ENCODE measurements at places on chromosomes 6 and 20.
A peak's percentile ranks its signal among the peaks of the same experiment; 100 is the strongest.

DNA sequence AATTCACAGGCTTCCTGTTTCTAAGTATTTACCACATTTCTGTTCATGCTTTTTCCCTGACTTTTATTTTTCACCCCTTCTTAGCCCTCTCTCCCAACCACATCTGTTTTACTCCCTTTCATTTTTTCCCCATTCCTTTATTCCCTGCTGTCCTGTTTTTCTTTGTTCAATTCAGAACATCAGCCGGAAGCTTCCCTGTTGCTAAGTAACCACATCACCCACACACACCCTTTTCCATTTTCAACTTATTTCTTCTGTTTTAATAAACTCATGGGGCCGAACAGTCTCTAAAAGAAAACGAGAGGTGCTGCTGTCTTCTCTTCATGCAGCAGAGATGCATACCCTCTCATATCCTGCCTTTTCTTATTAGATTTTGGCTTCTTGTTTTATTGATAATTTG, 53.5 kb upstream of the CEP85L start:
- H3K27me3 ChIP-seq: no peaks in the 10 kb centered on the region
- no peak for DNase-seq
- H3K4me3 ChIP-seq: no peak overlapping the region
- H3K36me3 ChIP-seq: no peaks in the 10 kb centered on the region
- peaks cover 28% of the 10 kb centered on the region for H3K4me1 ChIP-seq

DNA sequence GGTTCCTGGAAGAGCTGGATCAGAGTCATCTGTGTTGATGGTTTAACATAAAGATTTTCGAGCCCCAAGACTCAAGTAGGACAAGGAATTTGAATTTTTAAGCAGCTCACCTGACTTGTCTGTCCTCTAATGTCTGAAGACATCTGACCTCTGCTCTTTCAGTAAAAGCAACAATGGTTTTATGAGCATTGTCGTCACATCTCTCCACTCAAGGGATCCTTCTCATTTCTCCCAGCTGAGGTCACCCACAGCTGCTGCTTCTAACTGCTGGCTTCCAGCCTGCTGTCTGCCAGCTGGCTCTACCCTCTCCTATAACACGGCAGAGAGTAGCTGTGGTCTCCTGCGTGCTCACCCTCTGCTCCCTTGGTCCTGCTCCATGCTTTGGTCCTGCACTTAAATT, 24.7 kb upstream of the HDAC2 start:
- H3K36me3 ChIP-seq: no peaks in the 10 kb centered on the region
- peak overlapping the region; percentile 51 for H3K27ac ChIP-seq

DNA sequence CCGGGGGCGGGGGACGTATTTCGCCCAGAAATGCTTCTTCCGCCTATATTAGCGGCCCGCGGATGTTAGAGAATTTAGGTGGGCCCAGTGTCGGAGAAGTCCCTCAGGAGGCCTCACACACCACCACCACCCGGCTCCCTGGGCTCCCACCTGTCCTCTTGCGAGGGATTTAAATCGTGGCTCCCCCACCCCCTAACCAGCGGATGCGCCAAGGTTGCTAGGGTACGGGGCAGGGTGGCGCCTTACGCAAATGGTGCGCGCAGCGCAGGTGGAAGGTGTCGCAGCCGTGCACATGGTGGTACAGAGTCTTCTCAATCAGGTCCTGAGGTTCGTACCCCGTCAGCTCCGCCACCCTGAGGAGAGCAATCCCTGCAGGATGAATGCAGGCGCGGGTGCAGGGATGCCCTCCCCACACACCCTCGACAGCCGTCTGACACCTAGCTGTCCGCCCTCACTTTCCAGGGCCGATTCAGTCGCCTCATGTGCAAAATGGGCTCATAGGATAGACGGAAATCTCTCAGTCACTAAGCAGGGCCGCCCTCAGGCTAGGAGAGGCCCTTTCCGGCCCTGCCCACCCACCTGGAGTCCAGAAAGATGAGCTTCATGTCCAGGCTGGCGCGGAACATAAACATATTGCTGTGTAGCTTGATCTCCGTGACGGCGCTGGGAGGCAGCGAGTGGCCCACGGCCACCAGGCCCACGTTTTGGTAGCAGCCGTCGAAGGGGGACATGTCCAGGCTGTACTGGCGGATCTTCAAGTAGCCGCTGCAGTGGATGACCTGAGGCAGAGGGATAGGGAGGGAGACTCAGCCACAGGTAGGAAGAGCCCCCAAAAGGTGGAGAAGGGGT, 16.6 kb downstream of the SIM1 start:
- no peaks in the 10 kb centered on the region for H3K4me1 ChIP-seq
- H3K27ac ChIP-seq: no peak overlapping the region
- H3K36me3 ChIP-seq: no peaks in the 10 kb centered on the region
- no peak for DNase-seq
- H3K4me3 ChIP-seq: no peak overlapping the region

DNA sequence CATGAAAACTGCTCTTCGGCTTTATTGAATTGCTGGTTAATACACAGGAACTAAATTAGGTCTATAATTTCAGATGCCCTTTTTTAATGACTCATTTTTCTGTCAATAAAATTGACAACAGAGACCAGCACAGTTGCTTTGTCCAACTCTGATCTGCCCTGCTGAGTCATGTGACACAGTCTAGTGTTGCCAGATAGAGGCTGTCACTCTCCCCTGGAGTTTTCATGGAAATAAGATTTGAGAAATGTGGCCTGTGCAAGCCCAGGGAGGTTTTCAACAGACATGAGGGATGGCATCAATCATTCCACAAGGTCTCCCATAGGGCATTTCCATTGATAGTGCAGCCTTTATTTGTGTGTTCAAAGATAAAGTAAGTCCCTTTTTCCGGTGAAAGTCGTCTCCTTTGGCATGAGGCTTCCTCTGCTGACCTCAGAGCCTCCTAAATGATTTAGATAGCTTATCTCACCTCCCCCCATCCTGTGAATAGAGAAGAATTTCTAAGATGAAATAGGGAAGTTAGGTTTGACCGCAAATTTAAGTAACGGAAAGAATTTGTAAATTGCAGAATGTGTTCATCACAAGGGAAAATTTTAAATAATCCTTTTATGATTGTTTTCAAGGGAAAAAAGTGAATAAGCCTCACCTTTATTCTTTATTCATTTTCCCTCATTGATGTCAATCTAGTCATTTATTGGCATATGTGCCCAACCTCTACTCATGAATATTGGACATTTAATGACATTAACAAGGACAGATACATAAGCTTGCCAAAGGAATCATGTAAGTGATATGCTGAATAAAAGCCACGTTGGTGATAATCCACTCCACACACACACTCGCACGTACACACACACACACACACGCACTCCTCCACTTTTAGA, 277.7 kb downstream of the ADGB start:
- peaks cover 12% of the 10 kb centered on the region for H3K4me1 ChIP-seq
- H3K27me3 ChIP-seq: no peaks in the 10 kb centered on the region
- no peaks in the 10 kb centered on the region for H3K36me3 ChIP-seq
- H3K4me3 ChIP-seq: no peak overlapping the region
- H3K27ac ChIP-seq: no peak overlapping the region

GRCh38 chr6:73648166-73648565, 5.6 kb downstream of the SLC17A5 start:
- H3K4me3 ChIP-seq: no peak overlapping the region
- no peak for DNase-seq
- H3K27ac ChIP-seq: no peak overlapping the region
- no peaks in the 10 kb centered on the region for H3K36me3 ChIP-seq
- no peaks in the 10 kb centered on the region for H3K27me3 ChIP-seq

DNA sequence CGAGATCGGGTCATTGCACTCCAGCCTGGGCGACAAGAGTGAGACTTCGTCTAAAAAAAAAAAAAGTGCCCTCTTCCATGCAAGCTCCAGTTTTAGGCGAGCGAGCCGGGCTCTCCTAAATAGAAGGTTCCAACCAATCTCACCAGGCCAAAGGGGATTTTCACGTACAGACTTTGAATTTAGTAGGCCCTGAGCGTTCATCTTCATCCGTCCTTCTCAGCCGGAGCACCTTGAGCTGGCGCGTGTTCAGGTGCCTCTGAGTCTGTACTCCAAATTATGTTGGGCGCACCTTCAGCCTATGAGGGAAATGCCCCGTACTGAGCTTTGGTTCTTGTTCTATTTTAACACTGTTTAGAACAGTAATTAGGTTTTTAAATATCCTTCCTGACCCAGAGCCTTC, 817 bp upstream of the TAP2 start:
- H3K4me3 ChIP-seq: no peak overlapping the region
- no peak for DNase-seq
- H3K36me3 ChIP-seq: no peaks in the 10 kb centered on the region
- H3K4me1 ChIP-seq: peaks cover 25% of the 10 kb centered on the region
- no peaks in the 10 kb centered on the region for H3K27me3 ChIP-seq

DNA sequence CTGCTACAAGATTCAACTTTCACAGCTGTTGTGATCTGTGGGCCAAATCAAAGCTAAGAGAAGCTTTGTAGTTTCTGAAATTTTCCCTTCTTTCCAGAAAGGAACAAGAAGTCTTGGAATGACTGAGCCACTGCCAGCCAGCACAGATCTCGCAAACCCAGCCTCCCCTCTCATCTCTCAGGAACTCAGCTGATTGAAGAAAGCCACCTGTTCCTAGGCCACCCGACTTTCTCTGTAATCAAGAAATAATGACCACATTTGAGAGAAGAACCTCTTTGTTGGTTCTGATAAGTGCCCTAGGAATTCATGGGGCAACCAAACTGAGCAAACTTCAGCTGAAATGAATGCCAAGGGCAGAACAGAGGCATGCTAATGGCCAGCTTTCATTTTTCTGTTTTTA, 61.7 kb downstream of the HDGFL1 start:
- no peaks in the 10 kb centered on the region for H3K36me3 ChIP-seq
- no peaks in the 10 kb centered on the region for H3K27me3 ChIP-seq
- DNase-seq: no peak
- H3K4me1 ChIP-seq: no peaks in the 10 kb centered on the region
- H3K4me3 ChIP-seq: no peak overlapping the region
- no peak overlapping the region for H3K27ac ChIP-seq

GRCh38 chr6:6920114-6920986, 187.4 kb upstream of the RREB1 start:
- no peak overlapping the region for H3K4me3 ChIP-seq
- peaks cover 44% of the 10 kb centered on the region for H3K4me1 ChIP-seq
- DNase-seq: no peak

DNA sequence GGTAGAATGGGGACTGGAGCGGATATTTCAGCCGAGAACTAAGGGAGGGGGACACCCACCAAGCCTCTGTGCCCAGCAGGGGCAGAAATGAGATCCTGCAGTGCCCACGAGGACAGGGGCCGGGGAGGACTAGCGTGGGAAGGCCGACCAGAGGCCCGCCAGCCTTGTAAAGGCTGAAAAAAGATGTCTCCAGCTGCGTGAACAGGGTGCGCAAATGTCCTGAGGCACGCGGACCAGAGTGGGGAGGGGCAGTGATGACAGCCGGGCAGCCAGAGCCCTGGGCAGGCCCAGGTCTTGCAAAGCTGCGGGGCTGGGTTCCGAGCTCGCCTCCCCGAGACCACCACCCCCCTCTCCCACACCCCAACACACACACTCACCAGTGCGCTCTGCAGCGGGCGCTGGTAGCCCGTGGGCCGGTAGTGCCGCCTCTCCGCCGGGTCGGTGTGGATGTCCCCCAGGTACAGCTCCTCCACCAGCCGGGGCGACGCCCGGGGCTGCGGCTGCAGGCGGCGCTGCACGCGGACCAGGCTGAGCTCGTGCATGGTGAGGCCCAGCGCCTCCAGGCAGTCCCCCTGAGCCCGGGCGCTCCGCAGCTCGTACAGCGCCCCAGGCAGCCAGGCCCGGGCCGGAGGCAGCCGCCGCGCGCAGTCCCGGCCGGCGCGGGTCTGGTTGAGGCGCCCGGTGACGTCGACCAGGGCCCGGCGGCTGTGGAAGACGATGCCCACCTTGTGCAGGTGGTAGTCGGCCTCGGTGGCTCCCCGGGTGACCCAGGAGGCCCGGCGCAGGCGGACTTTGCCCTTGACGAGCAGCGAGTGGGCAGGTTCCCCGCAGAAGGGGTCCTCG, 48.2 kb downstream of the APCDD1L start:
- DNase-seq: no peak
- no peaks in the 10 kb centered on the region for H3K4me1 ChIP-seq
- no peak overlapping the region for H3K4me3 ChIP-seq
- H3K27me3 ChIP-seq: no peaks in the 10 kb centered on the region

- H3K27ac ChIP-seq: no peak overlapping the region
- no peaks in the 10 kb centered on the region for H3K4me1 ChIP-seq
- DNase-seq: no peak
- H3K36me3 ChIP-seq: no peaks in the 10 kb centered on the region
These were observed 35.8 kb upstream of the HLA-C start for GRCh38 chr6:31307669-31308049.

- peaks cover 30% of the 10 kb centered on the region for H3K27me3 ChIP-seq
- H3K4me1 ChIP-seq: peaks cover 10% of the 10 kb centered on the region
- H3K36me3 ChIP-seq: no peaks in the 10 kb centered on the region
- H3K27ac ChIP-seq: no peak overlapping the region
These were observed 29.4 kb downstream of the PLCB1 start for GRCh38 chr20:8161264-8162071.

DNA sequence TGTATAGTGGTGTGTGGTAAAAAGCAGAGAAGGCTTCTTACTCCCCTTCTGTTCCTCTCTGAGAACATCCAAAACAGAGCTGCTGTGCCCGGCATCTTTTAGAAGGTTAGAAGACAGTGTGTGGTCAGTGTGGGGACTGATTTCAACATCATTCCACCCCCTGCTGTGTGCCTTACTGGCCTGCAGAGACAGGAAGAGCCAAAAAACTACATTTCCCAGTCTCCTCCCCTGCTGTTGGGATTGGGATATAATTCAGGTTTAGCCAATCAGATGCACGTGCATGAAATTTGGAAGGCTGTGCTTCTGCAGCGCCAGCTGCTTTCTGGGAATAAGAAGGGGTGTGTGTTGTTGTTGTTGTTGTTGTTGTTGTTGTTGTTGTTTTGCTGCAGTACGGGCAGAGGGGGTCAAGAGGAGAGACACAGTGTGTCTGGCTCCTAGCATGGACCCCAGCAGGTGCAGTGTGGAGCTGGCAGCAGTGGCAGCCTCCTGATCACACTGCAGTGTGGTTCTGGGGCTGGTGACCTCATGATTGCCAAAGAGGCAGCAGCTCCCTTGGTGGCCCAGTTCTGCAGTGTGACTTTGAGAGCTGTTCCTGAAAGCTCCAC, 74.7 kb downstream of the MRPL14 start:
- H3K27ac ChIP-seq: peak overlapping the region; percentile 96
- H3K27me3 ChIP-seq: no peaks in the 10 kb centered on the region
- H3K4me3 ChIP-seq: no peak overlapping the region
- DNase-seq: peak; percentile 56

GRCh38 chr6:136284909-136285308, 4.7 kb downstream of the BCLAF1 start:
- H3K27me3 ChIP-seq: no peaks in the 10 kb centered on the region
- no peak overlapping the region for H3K27ac ChIP-seq
- peaks cover 29% of the 10 kb centered on the region for H3K36me3 ChIP-seq
- peak overlapping the region; percentile 35 for H3K4me3 ChIP-seq

GRCh38 chr20:38073307-38074071, 39.9 kb downstream of the RPRD1B start:
- H3K27ac ChIP-seq: 0 out of 2 replicates have a peak overlapping the region, but pooled peaks have one; percentile 7
- DNase-seq: peak; percentile 93
- H3K4me1 ChIP-seq: peaks cover 37% of the 10 kb centered on the region
- H3K36me3 ChIP-seq: peaks cover 60% of the 10 kb centered on the region

GRCh38 chr20:17619351-17620093, 49.6 kb downstream of the DSTN start:
- H3K27ac ChIP-seq: no peak overlapping the region
- no peak for DNase-seq
- H3K27me3 ChIP-seq: no peaks in the 10 kb centered on the region
- no peaks in the 10 kb centered on the region for H3K4me1 ChIP-seq
- no peak overlapping the region for H3K4me3 ChIP-seq

Measured in PC-3 (cell line).